Kidney capillary endothelial cell (primary cell): ENCODE measurements at places on chromosomes 3 and 15.
A peak's percentile ranks its signal among the peaks of the same experiment; 100 is the strongest.

DNA sequence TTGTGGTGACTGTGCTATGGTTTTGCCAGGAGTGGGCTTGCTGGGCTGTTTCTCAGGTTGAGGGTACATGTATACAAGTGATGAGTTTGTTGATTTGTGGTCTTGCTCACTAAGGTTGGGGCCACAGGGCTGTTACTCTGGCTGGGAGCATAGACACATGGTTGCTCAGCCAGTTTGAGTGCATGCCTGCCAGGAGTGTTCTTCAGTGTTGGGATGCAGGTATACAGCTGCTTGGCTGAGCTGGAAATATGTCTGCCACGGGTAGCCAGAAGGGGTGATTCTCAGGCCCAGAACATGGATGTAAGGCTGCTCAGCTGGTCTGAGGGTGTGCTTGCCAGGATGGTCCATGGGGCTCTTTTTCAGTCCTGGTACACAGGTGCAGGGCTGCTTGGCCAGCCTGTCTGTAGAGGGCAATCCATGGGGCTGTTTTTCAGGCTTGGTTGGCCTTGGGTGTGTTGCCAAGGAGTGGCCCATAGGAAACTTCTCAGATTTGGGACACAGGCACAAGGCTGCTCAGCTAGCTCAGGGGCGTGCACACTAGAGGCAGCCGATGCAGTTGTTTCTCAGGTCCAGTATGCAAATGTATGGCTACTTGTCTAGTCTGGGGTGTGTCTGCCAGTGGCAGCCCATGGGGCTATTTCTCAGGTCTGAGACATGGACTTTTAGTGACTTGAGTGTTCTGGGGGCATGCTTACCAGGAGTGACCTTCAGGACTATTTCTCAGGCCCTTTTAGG is 5.3 kb upstream of the ARHGAP31 start:
- DNase-seq: no peak

DNA sequence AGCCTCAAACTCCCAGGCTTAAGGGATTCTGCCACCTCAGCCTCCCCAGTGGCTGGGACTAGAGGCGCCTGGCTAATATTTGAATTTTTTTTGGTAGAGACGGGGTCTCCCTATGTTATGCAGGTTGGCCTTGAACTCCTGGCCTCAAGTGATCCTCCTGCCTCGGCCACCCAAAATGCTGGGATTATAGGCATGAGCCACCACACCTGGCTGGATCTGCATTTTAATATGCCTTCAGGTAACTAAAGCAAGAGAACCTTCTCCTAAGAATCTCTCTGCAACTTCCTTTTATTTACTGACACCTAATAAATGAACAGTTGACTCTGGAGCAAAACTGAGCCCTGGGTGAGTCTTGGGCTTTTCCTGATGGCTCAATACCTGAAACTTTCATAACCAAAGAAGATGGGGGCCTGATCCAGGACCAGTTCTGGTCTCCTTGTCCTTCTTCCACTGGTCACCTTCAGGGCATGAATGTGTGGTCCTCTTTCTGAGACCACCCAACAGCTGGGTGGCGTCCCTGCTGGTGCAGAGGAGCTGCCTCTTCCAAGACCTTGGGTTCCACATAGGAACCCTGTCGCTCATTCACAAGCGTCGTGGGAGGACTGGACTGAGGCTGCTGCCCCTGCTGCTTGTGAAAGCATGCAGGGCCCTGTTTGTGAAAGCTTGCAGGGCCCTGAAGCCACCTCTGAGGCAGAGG is 28.2 kb downstream of the CCR9 start:
- no peak for DNase-seq

- no peak for DNase-seq
Observed at GRCh38 chr3:155317211-155317610, 23.7 kb upstream of the STRIT1 start.

DNA sequence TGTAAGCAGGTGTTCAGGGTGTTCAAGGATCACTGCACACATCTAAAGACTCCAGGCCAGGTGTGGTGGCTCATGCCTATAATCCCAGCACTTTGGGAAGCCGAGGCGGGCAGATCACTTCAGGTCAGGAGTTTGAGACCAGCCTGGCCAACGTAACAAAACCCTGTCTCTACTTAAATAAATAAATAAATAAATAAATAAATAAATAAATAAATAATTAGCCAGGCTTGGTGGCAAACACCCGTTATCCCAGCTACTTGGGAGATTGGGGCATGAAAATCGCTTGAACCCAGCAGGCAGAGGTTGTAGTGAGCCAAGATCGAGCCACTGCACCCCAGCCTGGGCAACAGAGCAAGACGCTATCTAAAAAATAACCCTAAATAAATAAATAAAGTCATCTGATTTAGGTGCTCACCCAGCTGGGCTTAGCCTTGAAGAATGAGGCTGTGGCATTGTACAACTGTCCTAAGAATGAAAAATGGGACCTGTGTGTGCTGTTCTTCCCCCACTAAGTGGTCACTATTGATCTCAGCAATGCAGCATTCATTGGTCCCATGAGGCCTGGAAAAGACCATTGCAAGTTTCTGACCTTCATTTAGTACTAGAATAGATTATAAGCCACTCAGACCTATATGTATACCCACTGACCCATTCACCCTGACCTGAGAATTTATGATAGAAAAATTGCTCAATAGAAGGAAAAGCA is 82.8 kb upstream of the ABHD17C start:
- no peak for DNase-seq

DNA sequence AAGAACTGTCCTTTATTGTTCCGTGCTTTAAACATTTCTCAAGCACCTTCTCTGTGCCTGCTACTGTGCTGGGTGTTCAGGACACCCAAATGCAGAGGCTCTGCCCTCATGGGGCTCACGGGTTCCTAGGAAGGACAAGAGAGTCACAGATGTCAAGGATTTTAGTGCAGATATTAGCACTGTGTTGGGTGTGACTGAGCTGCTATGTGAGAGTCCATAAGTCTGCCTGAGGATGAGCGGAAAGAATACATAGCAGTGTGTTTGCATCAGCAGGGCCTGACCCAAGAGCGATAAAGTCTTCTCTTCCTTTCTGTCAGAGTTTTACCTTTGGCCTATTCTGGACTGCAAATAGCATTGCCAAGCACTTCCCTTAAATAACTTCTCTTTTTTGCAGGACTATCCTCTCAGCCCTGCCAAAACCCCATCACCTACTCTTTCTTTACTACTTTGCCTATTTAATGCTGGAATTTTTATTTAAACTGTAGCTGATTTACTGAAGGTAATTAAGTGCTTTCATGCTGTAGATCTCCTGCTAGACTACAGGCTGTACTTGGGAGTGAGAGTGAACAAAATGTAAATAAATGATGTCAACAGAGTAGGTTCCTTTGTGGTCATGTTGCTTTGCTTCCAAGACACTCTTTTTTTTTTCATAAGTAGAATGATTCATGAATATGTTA is 459.4 kb upstream of the TPRG1 start:
- DNase-seq: no peak

DNA sequence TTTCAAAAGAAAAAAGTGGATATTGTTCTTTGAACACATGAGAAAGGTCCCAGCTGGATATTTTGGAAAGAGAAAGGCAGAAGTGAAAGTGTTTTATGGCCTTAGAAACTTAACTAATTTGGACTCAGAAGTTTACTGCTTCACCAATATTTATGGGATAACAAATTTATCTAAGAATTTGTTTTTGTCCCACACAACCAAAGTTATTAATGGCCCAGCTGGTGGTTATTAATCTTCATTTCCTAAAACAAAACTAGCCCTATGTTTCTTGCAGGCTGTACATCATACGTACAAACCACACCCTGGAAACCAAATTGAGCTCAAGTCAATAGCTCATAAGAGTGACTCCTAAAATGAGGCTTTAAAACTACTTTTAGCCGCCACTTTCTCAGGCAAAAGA is 372.9 kb upstream of the LMCD1 start:
- no peak for DNase-seq

DNA sequence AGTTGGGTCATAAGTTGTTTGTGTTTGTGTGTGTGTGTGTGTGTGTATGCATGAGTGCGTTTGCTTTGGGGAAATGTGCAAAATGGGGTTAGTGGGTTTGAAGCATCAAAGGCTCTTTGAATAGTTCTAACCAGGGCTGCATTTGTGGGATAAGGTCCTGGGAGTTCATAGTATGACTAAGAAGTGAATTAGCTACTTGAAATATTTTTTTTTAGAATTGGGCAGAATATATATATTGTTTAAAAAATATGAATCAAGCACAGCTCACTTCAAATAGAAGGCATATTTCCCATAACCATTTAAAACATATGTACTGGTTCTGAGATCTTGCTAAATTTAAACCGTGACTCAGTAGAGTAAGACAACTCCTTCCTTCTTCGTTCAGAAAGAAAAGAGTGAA is 43.1 kb downstream of the IGF2BP2 start:
- DNase-seq: peak; percentile 56

- DNase-seq: no peak
Observed at GRCh38 chr3:85890043-85890555, 931.3 kb downstream of the CADM2 start.

- no peak for DNase-seq
Observed at GRCh38 chr3:121817753-121818152, 17.1 kb downstream of the IQCB1 start.

GRCh38 chr15:75342221-75342620 is 4.6 kb upstream of the NEIL1 start:
- DNase-seq: no peak

DNA sequence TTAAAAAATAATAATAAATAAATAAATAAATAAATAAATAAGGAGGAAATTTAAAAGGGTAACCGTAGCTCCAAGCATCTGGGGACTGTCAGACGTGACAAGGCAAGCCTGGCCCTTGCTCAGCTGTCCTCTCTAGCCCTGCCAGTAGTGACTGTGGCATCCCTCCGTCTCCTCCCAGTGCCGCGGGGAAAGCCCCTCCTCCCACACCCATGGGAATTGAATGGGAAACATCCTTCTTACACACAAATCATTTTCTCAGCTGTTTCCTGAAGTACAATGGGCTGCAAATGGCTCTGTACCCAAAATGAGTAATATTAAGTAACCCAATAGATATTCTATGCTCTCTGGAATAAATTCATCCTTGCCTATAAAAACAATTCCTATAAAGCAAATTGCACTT is 101.6 kb upstream of the RAD18 start:
- peak; percentile 41 for DNase-seq

DNA sequence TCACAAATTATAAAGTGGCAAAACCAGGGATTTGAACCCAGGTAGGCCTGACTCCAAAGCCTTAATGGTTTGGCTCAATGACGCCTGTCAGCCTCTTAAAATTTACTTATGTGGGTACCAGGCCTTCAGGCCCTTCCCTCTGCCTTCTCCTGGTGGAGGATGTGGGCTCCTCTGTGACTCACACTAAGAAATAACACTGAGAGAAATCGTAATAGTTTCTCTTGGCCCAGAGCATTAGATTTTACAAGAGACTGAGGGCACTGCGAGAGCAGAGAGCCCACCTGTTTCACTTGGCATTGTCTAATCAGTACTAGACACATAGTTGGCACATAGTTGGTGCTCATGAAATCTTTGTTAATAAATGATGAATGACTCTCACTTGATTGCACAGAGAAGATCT is 505.2 kb downstream of the SHQ1 start:
- DNase-seq: no peak

DNA sequence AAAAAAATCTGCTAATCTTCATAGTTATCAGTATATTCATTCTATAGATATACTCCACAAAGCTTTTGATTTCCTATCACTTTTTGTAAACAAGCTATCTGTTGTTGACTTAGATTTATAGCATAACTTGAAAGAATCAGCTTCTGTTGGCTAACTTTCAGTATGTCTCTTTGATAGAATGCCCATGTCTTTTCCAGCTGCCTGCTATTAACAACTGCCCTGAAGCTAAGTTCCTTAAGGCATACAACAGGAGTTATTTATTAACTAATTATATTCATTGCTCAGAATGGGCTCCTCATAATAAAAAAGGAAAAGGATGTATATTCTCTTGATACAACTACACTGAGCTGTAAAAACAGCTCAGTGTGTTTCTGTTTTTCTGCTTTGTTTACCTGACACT is 293.9 kb downstream of the TUSC7 start:
- DNase-seq: no peak

- DNase-seq: no peak
Observed at GRCh38 chr3:94001191-94001590, 21.2 kb downstream of the ARL13B start.

- DNase-seq: no peak
Observed at GRCh38 chr3:149058602-149059001, 27.7 kb downstream of the HLTF start.

- no peak for DNase-seq
Observed at GRCh38 chr3:32403663-32404062, 12.0 kb downstream of the CMTM7 start.

DNA sequence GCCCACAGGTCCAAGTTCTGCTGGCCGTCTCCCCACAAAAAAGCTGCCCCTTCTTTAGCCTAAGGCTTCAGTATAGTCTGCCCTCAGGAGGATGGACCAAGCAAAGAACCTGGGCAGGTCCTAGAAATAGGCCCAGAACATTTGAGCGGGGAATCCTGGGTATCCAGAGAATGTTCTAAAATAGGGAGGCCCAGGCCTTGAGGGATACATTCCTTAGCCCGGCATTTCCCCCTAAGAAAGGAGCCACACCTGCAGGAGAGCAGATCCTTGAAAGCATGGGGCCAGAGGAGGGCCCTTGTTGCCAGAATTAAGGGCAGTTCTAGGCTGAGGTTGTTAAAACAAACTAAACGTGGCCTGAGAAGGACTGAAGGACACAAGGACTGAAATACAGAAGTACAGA is 20.6 kb upstream of the MEX3B start:
- DNase-seq: no peak

GRCh38 chr3:124846189-124846588 is 41.0 kb downstream of the ITGB5 start:
- DNase-seq: no peak

GRCh38 chr3:16768014-16768413 is 116.7 kb upstream of the PLCL2 start:
- DNase-seq: no peak

DNA sequence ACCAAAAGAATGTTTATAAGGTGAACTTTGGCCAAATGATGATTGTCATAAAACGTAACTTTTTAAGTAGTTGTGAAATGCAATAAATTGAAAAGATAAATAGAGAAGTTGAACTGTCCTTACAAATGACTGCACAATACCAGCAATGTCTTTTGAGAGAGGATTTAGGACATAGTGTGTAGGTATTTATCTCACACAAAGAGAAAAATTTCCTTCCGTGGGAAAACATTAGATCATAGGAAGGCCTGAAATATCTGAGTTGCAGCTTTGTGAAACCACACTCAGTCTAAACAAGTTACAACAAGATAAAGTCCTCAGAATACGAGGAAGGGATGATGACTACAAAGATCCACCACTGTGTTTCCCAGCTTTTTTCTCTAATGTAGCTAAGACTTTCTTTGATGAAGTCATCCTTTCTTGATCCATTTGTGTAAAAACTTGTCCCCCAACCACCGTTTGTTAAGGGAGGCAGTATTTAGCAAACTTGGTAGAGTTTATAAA is 16.0 kb downstream of the ROBO2 start:
- DNase-seq: no peak

GRCh38 chr3:149620291-149621020 is 37.4 kb downstream of the WWTR1 start:
- no peak for DNase-seq

DNA sequence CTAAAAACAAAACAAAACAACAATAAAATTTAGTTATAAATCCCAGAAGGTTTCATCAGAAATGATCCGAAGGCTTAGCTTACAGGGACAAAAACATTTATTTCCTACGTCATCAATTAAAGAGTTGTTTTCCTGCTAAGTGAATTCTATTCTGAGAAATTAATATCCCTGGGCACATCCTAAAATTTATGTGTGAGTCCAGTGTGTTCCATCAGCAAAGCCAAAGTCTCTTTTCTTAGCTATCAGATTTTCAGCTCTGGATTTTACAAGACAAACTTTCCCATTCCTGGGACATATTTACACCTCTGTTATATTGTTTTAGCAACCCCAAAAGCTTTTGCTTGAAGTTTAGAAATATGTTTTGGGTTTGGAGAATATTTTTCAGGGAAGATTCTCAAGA is 4.4 kb upstream of the TMC3 start:
- no peak for DNase-seq
